ENCODE measurements at places on chromosomes 5 and 9.
A peak's percentile ranks its signal among the peaks of the same experiment; 100 is the strongest.

DNA sequence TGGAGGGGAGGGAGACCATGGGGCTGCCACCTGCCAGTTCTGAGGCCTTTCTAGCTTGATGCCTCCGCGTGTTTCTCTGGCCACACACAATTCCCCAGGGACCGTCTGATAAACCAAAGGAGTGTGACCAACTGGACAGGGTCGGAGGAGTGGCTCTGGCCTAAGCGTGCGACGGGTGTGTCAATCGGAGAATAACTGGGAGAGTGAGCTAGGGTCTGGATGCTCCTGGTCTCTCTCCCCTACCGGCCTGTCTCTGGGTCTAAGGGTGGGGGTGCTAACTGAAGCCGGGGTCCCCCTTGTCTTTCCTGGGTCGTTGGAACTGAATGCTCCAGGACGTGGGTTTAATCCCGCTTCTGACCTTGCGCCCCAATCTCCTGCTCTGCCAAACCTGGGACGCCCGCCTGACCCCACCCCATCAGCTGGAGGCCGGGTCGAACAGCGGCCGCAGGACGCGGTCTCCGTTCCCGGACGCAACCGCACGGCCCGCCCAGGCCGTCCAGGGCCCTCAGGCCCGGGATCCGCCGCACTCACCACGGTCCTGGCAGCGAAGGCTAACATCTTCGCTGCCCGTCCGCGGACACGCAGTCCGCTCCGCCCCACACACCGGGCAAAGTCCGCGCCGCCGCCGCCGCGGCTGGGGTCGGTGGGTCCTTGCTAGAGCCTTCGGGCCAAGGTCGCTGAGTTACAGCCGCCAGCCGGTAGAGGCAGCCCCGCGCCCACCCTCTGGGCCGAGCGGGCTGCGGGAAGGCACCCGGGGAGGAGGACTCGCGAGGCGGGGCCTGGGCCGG is 447 bp downstream of the CRAT start:
- DNase-seq: no peak

DNA sequence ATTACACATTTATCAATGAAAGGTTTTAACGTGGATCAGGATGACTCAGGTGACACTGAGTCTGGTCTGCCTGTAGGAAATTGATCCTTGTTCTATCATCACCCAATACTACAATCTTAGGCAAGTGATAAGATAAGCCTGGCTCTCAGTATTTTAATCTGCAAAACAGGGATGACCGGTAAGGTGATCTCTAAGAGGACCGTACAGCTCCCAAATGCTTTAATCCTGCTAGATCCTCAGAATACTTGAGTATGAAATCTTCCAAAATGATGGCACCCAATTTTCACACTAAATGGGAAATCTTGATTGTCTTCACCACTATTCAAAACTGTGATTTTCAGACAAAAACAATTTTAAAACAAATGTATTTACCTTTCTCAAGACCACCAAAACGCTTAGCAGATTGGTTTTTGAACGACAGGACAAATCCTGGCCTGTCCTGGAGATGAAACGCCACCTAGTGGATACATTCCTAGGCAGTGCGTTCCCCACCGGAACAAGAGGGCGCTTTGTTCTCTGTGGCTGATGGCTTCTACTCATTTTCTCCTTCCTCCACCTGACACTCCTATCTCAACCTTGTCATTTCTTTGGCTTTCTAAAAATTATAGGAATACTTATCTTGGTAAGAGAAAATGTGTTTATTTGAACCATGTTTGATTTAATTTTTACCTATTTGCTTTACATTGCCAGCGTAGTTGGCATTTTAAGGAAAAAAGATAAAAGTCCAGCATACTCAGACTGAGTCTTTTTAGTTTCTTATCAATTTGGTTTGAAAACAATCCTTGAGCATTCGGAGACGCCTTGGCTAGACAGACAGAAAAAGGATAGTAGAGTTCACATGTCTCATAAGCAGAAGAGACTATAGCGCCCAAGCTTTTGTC is 41.2 kb upstream of the VCAN start:
- DNase-seq: peak; percentile 69

DNA sequence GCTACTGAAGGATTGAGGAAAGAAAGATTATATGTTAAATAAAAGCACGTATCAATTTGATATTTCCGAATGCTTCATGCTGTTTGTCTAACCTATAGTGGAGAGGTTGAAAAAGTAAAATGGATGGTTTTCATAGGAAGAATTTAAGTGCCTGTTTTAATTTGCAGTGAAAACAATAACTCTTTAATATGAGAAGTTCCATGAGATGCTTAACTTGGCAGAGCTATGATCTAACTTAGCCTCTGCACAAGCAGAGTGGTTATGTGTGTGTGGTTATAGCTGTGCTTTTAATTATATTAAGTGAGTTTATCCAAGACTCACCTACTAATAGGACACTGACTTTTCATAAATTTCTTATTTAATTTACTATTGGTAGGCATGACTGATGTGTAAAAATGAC is 57.4 kb downstream of the AOPEP start:
- DNase-seq: no peak

GRCh38 chr5:132142459-132142858 is 68.9 kb downstream of the CSF2 start:
- DNase-seq: no peak

DNA sequence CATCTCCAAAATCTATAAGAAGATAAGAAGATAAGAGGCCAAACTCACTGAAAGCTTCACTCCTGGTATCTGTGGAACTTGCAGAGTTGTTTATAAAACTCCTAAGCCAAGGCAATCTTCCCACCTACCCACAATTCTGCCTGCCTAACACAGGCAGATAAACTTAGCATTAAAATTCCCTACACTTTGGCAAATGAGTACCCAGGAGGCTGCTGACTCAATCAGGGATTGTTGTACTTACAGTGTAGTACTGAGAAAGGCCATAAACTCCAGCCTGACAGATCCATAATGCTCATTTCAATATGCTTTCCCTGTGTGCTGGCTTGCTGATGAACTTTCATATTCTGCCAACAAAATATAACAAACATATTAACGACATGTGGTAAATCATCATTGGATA is 725.2 kb downstream of the BRINP1 start:
- no peak for DNase-seq

DNA sequence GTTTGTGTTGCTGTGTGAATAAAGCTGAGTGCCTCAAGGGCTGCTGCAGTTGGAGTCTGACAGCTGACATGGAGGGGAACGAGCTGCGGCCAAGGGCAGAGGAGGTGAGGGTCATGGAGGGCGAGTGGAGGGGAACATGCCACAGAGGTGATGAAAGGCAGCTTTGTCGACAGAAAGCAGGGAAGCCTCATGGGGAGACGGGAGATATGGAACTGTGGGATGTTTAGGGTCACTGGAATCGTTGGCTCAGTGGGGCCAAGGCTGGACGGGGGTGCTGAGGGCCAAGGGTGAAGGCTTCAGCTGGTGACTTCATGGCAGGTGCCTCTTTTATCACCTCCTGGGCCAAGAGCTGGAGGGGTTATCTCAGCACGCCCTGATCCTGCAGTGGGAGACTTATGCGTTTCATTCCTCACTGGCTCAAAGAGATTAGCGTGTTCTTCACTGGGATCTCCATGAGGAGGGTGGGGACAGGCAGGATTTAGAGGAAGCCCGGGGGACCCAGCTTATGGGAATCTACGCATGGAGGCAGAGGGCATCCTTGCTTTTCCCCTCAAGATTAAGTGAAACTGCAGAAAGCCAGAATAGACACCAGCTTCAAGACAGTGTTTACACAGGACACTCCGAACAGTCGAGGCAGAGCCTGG is 42.2 kb downstream of the FAM240B start:
- no peak for DNase-seq

- DNase-seq: no peak
Measured at GRCh38 chr9:32986971-32987370, 14.5 kb downstream of the APTX start.

- no peak for DNase-seq
Measured at GRCh38 chr9:93603011-93603410, 26.6 kb downstream of the PHF2 start.

- no peak for DNase-seq
Measured at GRCh38 chr5:138605254-138605972, 30.2 kb upstream of the HSPA9 start.

DNA sequence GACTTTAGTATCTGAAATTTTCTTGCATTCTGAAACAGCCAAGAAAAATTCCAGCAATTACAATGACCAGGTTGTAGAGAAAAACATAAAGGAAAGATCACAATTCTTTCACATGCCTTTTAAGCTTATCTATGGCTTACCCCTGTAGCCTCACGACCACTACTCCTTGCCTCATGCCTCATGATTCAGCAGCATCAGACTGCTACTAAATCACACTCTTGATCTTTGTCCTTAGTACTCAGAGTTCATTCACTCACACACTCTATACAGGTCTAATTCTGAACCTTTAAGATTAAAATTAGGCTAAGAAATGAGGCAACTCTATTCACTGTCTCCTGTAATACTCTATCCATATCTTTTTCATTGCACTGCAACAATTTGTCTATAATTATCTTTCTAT is 415.1 kb downstream of the MLLT3 start:
- DNase-seq: no peak

GRCh38 chr9:84669288-84670137 is at the start of gene NTRK2:
Gene NTRK2 (plus strand): TSS chr9:84669729. CDS start chr9:84670749, 1,020 bp downstream.
- DNase-seq: peak; percentile 30
